ENCODE measurements at places on chromosomes 6 and 20.

- no peak for DNase-seq
These were observed 10.3 kb upstream of the ID1 start for GRCh38 chr20:31594558-31595379.

- DNase-seq: no peak
These were observed 153.7 kb downstream of the MOXD1 start for GRCh38 chr6:132247381-132248159.

- DNase-seq: no peak
These were observed 60.0 kb upstream of the PIM1 start for GRCh38 chr6:37109714-37110499.

- DNase-seq: no peak
These were observed 18.2 kb upstream of the ECI2 start for GRCh38 chr6:4153514-4153985.

DNA sequence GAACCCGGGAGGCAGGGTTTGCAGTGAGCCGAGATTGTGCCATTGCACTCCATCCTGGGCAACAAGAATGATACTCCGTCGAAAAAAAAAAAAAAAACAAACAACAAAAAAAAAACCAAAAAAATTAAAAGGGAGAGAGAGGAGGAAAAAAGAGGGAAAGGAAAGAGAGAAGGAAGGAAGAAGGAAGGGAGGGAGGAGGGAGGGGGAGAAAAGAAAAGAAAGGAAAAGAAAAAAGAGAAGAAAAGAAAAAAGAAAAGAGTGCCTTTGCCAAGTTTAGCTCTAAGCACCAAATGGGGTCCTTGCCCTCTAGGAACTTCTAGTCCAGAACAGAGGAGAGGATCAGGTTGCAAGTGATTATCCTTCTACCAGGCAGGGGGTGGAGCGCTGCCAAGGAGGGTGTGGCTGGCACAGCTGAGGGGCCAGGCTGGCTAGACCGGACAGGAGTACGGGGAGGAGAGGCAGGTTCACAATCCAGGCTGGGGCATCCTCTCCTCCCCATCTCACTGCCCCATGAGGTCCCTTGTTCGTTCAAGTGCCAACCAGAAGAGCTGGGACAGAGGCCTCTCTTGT lies 19.1 kb downstream of the GNAS start:
- DNase-seq: no peak

DNA sequence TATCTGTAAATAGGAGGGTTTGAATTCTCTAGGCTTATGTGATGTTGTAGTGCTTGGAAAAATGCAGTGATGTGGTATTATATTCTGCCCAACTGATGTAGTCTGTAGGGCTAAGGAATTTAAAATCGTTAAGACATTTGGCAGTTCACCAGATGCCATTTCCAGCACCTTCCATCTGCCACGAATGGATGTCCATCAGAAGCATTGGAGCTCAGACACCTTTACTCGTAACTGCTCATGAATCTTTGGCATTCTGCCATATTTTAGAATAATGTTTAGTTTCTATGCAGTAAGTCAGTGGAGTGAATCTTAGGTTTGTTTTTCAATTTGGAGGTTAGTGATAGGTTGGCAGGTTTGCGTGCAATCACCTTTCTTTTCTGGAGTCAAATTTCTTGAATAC lies 2.4 kb upstream of the SYTL3 start:
- DNase-seq: no peak

DNA sequence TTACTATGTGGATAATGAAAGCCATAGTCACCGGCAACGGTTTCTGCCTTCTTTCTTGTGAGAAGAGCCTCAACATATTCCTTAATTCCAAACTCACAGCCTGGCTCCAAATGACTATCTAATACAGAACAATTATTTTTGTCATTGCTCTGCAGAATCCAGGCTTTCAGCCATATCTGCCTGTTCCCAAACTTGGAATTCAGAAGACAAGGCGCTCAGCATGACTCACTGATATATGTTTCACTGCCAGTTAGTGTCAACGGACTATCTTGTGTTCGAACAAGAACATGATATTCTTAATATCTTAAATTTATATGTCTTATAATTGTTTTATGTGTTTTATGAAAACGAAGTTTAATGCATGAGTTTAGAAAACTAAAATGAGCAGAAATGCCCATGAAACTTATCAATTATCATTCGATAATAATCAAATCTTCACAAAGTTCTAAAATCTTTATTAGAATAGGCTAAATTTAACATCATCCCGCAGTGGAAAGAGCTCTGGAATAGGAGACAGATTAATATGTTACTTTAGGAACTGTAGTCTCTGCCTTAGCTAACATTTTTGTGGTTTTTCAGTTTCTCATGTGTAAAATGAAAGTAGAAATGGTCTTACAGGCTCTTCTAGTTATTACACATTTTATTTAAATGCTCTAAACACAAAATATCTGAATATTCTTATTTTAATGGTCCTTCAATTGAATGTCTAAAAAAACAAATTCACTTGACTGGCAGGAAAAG lies 669.3 kb upstream of the GJE1 start:
- no peak for DNase-seq

GRCh38 chr20:41664584-41664983 lies 46.4 kb upstream of the CHD6 start:
- DNase-seq: no peak

DNA sequence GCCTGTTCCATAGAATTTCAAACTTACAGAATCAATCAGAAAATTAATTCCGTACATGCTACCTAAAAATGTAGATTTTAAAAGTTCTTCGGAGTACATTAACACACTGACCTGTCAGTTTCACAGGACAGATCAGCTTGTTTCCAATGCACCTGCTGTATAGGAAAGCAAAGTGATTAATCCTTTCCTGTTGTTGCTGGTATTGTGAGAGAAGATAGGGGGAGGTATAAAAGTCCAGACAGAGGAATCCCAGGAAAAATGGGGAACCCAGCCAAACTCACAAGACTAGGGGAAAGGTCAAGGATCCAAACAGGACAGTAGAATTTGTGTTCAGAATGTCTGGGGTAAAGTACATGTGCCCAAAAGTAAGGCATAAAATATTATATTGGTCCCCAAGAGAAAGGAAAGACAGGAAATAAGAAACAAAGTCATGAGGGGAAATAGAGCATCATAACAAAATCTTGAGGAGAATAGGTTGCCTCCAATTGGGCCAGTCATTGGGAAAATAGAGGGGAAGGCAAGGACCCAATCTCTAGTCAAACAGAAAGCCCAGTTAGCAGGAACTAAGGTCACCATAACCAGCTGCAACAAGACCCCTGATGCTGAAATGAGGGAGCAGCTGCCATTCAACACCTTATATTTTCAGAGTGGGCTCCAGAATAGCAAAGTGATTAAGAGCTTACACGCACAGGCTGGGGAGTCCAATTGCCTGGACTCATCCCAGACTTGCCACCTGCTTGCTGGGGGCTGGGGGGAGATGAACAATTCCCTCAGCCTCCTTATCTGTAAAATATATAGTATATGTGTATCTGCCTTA lies 10.3 kb downstream of the FILIP1 start:
- DNase-seq: no peak

DNA sequence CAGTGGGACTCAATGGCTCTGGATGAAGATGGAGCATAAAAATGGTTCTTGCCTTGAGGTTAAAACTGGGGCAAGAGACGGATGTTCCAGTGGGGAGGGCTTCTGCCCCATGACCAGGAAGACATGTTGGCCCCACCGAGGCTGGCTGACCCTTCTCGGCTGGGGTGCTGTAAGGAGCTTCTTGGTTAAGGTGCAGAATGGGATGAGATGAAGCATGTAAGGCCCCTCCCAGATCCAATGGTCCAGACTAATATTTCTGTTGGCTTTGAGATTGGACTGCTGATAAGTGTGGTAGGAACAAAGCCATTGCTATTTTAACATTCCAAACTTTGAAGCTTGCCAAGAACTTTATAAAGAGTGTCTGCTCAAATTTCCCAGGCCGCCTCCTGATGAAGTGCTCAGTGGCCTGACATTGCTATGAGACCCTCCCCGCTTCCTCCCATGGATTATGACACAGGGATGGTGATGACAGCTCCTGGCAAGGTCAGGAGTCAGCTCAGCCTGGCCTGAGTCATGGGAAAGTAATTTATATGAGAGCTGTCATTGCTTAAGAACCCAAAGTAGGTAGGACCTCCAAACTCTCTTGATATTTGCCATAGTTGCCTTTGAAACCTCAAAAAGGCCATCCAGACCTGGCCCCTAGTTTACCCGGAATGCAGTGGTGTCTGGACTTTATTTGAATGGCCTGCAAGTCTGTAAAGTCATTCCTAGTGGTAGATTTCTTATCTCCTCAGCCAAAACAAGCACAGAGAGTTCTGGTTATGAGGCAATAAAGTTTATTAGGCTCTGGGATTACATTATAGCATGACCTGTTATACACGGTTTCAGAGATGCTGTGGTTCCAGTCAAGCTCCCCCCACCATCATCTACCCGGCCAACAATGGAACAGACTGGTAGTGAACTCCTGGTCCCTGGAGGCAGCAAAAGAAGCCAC lies 55.2 kb downstream of the TGM2 start:
- DNase-seq: no peak

DNA sequence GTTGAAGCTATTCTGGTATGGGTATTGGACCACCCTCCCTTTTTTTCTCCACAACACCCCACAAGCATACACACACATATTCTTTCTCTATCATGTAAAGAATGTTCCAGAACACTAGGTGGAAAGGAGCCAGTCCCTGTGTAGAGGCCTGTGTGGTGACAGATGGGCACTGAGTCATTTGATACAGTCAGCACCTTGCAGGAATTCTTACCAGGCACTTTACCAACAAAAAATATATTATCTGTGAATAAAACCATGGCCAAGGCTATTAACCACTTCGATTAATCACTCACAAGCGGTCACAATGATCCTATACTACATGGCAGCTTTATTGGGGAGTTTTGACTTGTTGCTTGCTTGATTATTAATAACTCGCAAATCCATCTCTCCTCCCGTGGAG lies 149.5 kb downstream of the BFSP1 start:
- DNase-seq: no peak

GRCh38 chr6:44285552-44286284 lies 15.5 kb downstream of the TMEM151B start:
- no peak for DNase-seq

DNA sequence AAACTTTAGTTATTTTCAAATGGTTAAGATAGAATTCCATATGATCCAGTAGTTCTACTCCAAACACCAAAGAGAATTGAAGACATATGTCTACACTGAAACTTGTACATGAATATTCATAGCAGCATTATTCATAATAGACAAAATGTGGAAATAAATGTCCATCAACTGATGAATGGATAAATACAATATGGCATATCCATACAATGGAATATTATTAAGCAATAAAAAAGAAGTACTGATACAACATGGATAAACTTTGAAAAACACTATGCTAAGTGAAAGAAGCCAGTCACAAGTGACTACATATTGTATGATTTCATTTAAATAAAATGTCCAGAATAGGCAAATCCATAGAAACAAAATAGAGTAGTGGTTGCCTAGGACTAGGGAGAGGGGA lies 33.6 kb upstream of the TRAF3IP2 start:
- DNase-seq: no peak

GRCh38 chr6:140641412-140641811 lies 1267.0 kb upstream of the CITED2 start:
- no peak for DNase-seq

- no peak for DNase-seq
These were observed 24.2 kb downstream of the SAMD3 start for GRCh38 chr6:130198483-130199035.

DNA sequence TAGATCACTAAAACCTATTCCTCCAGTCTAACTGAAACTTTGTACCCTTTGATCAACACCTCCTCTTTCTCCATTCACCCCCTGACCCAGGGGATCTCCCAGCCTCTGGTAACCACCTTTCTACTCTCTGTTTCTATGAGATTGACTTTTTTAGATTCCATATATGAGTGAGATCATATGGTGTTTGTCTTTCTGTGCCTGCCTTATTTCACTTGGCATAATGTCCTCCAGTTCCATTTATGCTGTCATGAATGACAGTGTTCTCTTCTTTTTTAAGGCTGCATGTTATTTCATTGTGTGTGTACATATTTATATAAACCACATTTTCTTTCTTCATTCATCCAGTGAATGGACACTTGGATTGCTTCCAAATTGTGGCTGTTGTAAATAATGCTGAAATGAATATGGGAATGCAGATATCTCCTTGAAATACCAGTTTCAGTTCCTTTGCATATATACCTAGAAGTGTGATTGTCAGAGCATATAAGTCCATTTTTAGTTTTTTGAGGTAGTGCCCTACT lies 57.7 kb downstream of the DHX35 start:
- DNase-seq: no peak

GRCh38 chr6:145339089-145339488 lies 396.2 kb downstream of the EPM2A start:
- DNase-seq: no peak

GRCh38 chr6:26613201-26613600 lies 16.4 kb downstream of the ABT1 start:
- DNase-seq: no peak

- no peak for DNase-seq
These were observed 37.8 kb downstream of the FAM209B start for GRCh38 chr20:56570832-56571231.

DNA sequence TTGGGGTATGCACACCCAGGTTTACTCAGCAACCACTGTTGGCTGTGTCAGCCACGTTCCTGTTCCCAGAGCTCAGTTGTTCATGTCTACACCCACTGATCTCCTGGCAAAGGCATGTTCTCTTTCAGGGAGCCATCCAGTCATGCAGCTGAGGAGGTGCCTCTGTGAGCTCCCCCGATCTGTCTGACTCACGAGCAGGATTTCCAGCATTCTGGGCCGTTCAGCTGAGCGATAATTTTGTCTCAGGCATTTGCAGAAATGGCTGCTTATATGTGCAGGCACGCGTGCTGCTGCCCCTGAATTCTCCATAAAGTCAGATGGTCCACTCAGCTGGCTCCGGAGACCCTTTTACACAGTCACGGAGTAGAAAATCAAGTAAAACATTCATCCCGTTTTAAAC lies 78.4 kb upstream of the IYD start:
- DNase-seq: no peak

All from NCI-H187 treated with DMSO at 0.1 percent for 48 hours (cell line).